ENCODE measurements at places on chromosomes 11 and 22.

- DNase-seq, result no peak
Observed at GRCh38 chr11:62402960-62403730, 15.7 kb upstream of the SCGB1A1 start.

- DNase-seq, result no peak
Observed at GRCh38 chr11:57396744-57397143, 6.3 kb upstream of the PRG2 start.

DNA sequence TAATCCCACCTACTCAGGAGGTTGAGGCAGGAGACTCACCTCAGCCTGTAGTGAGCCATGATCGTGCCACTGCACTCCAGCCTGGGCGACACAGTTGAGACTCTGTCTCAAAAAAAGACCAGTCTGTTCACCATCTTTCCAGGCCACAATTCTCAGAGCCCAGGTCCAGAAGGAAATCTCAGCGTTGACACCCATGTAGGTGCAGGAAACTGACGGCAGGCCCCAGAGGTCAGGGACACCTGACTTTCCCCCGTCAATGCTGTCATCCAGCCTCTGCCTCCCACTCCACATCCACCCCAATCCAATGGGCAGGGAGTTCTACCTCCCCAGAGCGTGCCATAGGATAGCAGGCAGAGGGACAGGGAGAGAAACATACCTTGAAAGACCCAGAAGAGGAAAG lies 5.9 kb upstream of the GRK2 start:
- DNase-seq, result no peak

- DNase-seq, result no peak
Observed at GRCh38 chr22:18070041-18070440, 7.7 kb upstream of the PEX26 start.

GRCh38 chr11:78690352-78690987 lies 115.8 kb upstream of the NARS2 start:
- DNase-seq, result no peak

DNA sequence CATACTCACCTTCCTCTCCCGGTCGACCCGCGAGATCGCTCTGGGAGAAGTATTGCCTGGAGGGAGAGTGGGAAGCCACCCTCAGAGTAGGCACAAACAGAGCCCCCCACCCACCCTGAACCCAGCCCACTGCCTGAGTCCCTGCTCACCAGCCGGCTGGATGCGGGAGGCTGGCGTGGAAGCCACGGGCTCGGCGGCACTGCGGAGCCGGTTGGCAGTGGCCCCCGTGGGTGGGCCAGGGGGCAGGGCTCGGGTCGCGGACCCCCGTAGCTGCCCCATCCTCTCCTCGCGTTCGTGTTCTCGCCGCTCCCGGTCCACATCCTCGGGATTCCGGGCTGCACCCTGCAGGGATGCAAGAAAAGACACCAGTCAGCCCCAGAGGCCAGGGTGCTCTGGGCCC lies 21.4 kb upstream of the TMEM184B start:
- DNase-seq, result no peak

GRCh38 chr11:125223901-125224361 lies 59.4 kb downstream of the PKNOX2 start:
- no peak for DNase-seq

DNA sequence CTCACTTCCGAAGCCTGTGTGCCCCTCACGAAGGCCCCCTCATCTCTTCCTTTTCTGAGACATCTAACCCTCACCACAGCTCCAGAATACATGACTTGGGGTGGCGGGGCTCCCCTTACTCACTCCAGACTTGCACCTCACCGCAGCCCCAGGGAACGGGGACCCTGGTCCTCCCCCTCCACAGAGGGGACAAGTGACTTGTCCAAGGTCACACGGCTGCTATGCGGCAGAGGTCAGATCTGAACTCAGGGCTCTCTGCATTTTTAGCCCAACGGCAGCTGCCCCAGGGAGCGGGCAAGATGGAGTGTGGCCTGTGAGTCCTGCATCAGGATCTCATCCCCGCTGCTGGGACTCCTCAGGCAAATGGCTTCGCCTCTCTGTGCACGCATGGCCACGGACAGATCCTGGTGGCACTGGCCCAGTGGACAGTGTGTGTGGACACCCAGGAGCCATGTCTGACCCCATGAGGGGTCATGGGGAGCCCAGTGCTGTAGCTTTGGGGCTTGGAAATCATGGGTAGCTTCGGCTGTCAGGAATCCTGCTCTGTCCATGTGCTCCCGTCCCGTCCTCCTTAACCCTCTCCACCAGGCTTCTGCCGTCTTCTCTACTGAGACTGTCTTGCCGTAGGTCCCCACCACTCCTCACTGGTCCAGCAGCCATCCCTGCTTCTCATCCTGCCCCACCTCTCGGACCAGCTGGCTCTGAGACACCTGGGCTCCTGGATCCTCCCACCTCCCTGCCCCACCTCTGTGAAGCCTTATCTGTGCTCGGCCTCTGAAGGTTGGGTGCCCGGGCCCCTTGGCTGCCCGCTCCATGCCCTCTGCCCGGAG lies 48.0 kb upstream of the CARS1 start:
- DNase-seq, result no peak

DNA sequence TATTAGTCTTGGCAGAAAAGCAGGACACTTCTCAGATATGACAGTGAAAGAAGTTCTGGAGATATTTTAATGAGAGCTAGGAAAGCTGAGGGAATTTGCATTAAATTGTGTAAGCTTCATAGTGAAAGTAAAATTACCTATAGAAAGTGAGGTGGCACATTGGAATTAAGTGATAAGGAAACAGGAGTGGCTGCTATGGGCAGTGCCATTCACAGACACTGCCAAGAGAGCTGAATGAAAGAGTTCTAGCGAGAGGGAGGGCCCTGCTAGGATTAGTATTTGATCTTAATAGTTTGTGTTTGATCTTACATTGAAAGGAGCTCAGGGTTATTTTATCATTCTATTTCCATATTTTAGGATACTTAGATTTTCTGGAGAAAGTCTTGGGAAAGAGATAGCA lies 351.9 kb downstream of the DDX10 start:
- DNase-seq, result no peak

DNA sequence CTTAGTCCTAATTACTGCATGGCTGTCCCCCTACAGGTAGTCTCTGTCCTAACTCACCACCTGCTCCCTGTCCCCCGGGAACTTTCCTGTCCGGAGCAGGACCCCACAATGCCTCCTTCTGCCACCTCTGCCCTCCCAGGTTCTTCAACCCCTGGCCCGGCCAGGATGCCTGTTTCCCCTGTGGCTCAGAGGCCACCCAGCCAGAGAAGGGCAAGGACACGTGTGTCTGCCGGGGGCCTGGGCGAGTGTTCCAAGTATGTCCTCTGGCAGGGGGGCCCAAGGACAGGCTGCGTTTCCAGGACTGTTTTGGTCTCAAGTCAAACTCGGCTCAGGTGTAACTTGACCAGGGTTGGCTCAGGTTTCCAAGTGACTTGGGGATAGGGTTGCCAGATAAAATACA lies 63.8 kb downstream of the BTG4 start:
- no peak for DNase-seq

DNA sequence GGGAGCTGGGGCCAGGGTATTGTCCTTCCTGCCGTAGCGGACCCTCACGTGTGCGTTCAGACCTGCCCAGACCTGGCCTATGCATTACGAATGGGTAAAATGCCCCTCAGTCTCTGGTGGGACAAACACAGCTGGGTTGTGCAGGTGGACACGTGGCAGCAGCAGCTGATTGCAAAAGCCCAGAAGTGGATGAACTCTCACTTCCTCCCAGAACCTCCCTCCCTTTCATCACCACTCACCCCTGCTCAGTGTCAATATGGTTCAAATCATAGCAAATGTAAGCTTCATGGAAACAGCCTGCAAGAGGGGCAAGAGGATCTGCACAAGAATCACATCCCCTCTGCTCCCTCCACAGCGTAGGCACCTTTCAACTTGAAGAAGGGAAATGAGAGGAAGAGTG lies 352.1 kb downstream of the OPCML start:
- DNase-seq, result no peak

DNA sequence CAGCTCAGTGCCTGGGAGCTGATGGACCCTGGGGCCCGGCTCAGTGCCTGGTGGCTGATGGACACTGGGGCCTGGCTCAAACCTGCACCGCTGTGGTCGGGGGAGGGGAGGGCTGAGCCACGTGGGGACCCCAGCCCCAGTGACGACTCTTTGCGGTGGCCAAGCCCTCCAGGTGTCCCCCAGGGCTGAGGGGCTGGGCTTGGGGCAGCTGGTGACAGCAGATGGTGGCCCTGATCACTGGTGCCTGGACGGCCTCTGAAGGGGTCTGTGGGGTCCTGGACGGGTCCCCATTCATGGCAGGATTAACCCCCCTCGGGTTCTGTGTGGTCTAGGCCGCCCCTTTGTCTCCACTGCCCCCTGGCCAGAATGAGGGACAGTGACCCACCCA lies 3.4 kb upstream of the MUC5B start:
- no peak for DNase-seq

DNA sequence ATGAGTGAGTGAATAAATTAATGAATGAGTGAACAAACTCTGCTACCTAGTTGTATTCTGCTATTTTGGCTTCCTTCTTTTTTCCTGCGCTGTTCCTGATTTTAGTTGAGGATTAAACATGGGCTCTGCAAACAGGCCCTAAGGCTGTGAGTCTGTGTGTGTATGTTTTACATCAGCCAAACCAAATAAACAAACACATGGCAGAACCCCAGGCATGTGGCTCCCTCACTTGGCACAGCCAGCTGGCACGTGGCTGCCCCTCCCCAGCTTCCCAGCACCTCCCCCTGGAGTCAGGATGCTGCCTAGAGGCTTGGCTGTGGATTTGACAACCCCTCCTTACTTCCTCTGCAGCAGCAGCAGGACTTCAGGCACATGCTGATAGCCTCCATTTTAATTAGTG lies 593.2 kb downstream of the INSC start:
- no peak for DNase-seq

- DNase-seq, result no peak
Observed at GRCh38 chr11:72036687-72037086, 38.0 kb downstream of the IL18BP start.

GRCh38 chr11:127247261-127247851 lies 246.8 kb upstream of the KIRREL3 start:
- DNase-seq, result no peak

- no peak for DNase-seq
Observed at GRCh38 chr11:19080579-19080993, 20.1 kb upstream of the MRGPRX2 start.

DNA sequence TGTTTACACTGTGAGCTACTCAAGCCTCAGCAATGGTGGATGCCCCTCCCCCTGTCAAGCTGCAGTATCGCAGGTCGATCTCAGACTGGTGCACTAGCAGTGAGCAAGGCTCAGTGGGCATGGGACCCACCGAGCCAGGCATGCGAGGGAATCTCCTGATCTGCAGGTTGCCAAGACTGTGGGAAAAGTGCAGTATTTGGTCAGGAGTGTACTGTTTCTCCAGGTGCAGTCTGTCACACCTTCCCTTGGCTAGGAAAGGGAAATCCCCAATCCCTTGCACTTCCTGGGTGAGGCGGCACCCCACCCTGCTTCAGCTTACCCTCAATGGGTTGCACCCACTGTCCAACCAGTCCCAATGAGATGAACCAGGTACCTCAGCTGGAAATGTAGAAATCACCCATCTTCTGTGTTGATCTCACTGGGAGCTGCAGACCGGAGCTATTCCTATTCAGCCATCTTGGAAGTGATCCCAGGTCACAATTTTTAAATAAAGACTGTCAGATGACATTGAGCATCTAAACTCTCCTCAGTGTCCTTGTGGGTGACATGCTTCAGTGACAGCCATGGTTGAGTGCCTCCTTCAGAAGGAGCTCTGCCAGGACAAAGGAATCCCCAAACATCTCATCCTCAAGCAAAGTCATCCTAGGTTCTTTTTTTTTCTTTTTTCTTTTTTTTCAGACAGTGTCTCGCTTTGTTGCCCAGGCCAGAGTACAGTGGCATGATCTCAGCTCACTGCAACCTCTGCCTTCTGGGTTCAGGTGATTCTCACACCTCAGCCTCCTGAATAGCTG lies 10.8 kb downstream of the SLC22A24 start:
- DNase-seq, result no peak

GRCh38 chr11:104169091-104169490 lies 5.1 kb upstream of the PDGFD start:
- DNase-seq, result no peak

- no peak for DNase-seq
Observed at GRCh38 chr11:117908109-117908895, 20.9 kb downstream of the TMPRSS13 start.

DNA sequence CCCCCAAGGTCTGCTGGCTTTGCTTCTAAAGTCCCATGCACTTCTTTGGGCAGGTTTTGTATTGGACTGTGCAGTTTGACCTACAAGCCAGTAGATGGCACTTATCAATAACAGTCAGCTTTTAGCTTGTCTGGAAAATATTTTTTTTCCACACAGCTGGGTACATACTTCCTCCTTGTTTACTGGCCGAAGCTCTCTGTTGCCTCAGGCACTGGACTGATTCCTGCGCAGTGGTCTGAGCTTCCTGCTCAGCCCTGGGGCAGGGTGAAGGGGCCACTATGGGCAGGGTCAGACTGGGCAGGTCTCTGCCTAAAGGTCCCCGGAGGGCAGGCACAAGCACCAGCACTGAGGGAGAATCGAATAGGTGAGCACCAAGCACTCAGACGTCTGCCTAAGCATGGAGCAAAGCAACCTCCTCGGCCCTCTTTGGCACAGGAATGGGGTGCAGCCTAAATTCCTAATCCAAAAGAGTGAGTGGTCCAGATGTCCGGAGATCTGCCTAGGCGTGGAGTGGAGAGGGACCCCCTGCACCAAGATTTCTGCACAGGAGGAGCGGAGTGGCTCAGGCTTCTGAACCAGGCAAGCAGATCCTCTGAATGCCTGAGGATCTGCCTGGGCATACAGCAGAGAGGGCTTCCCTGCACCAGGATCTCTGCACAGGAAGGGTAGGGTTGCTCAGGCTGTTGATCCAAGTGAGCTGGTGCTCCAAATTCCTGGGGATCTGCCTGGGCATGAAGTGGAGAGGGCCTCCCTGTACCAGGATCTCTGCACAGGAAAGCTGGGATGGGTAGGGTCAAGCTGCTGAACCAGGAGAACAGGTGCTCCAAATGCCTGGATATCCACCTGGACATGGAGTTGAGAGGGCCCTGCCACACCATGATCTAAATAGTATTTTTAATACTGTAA lies 105.9 kb upstream of the C11orf58 start:
- DNase-seq, result no peak

DNA sequence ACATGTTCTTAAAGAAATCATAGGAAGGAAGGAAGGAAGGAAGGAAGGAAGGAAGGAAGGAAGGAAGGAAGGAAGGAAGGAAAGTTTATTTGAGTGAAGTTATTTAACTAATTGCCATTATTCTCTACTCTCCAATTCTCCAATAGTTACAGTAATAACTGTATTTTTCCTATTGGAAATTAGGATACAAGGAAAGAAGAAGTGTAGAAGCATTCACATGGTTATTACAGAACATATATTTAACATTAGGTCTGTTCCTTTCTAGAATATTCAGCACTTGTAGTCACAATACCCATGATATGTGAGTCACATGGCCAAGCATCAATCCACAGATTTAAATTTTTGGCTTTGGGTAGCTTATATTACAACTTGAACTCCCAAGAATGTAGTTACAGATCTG lies 230.6 kb downstream of the SOX6 start:
- no peak for DNase-seq

Measured in hindlimb muscle (tissue), 1 donor.